ENCODE measurements at places on chromosomes 3 and 15.

DNA sequence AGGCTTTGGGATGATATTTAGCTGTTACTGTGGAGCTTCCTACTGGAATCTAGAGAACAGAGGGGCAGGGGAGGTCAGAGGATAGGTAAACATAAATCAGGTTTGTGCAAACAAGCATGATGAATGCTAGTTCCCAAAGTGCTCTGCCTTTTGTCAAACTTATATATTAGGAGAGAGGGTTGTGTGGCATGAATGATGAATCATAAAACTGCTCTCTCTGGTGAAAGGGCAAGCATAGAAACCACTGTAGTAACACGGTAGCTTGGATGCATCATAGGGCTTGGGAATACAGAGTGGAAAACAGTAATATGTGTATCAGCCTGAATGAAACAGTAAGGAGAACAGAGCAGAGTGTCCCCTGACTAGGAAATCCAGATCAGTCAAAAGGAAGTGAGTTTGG, 486.7 kb downstream of the IL5RA start:
- no peak for DNase-seq

GRCh38 chr3:150871192-150871591, 34.0 kb downstream of the MINDY4B start:
- DNase-seq: peak; percentile 23

- DNase-seq: no peak
Observed at GRCh38 chr15:89649013-89649625, 6.1 kb downstream of the KIF7 start.

DNA sequence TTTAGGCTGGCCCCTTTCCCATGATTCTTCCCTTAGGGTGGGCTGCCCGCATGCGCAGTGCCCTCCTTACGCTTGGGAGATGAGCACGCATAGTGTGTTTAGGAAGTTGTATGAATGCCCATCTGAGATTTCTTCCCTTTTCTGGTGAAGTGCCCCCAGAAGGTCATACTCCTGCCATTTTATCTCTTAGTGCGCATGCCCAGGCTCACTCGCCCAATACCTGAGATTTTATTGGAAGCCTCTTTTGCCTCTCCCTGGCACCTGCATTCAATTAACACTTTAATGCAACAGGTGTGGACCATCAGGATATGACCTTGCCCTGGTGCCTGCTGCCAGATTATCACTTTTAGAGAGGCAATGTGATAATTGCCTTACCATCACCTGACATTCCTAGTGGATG, 36.6 kb downstream of the MKRN3 start:
- DNase-seq: no peak

DNA sequence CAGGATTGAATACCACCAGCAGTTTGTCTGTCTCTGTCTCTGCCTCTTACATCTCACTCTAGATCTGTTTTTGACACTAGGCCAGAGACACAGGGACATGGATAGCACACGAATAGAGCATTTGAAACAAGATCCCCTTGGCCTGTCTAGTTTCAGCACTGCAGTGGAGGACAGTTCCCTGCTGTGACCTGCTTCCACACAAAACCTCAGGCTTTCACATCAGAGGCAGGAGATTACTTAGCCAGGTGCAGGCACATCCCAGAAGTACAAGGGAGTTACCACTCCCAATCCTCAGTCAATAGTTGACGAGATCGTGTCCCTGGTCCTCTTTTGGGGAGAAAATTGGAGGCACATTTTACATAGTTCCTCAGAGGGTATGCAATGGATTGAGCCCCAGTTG, 34.0 kb upstream of the CCK start:
- no peak for DNase-seq

- DNase-seq: no peak
Observed at GRCh38 chr3:132293251-132293650, 24.0 kb upstream of the ACP3 start.

All from HS-5 (cell line).